Esophagus squamous epithelium (tissue), 5 donors: ENCODE measurements at places on chromosomes 5 and 9.

DNA sequence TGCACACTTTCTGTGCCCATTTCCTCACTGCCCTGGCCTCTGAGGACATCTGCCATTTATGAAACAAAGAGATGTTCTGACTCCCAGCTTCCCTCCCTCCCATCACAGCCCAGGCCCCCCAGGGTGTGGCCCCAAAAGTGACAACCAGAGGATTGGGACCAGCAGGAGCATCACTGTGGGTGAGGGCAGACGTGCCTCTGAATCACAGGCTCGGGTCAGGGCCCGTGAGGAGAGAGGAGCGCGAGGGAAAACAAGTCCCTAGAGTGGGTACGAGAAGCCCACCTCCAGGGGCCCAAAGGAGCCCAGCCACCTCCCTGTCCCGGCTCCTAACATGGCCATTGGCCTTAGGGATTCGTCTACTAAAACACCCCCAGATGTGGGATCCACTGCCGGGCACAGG, 138.0 kb upstream of the FSTL4 start:
- no peak for DNase-seq

DNA sequence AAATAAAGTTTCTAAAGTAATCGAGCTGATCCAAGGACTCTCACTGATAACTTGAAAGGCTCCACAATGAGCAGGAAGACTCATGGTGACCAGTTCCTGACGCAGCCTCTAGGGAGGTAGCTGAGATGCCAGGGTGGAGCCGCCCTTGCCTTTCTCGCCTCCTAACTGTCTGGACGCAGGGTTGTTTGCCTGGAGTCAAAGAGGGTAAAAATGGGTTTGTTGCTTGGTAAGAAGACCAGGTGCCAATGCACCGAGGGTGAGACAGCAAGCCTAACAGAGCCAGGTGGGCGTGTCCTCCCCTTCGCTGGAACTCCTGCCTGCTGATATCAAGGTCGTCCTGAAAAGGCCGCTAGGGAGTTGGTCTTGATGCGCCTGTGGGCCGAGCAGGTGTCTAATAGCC, 48.6 kb upstream of the FCN1 start:
- DNase-seq = no peak

GRCh38 chr5:42784132-42784531, 27.5 kb downstream of the CCDC152 start:
- DNase-seq = no peak

DNA sequence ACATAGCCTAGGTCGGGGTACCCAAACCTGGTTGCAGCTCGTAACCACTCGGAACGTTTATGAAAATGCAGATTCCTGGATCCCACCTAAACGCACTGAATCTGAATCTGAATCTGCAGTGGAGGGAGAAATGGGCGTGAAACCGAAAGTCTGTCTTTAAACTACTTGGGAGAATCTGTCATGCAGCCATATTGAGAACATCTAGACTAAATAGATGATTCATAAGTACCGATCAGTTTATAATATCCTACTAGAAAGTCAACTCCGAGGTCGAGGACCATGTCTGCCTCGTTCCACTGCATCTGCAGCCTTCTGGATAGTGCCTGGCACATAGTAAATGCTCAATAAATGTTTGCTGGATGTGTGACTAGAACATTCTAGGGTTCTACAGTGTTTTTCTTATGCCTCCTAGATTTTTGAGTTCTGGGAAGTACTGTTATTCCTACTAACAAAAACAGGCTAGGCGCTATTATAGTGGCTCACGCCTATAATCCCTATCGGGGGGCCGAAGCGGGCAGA, 632 bp downstream of the COQ4 start:
- no peak for DNase-seq

- DNase-seq = no peak
Observed at GRCh38 chr9:88775037-88775471, 216.2 kb upstream of the S1PR3 start.

- no peak for DNase-seq
Observed at GRCh38 chr9:136673088-136673974, 10.6 kb downstream of the EGFL7 start.
